Hematopoietic multipotent progenitor cell treated with erythropoietin and hydrocortisone succinate and interleukin-3 and kit ligand, for 6 days (in vitro differentiated cells): ENCODE measurements at places on chromosomes 2 and 18.

DNA sequence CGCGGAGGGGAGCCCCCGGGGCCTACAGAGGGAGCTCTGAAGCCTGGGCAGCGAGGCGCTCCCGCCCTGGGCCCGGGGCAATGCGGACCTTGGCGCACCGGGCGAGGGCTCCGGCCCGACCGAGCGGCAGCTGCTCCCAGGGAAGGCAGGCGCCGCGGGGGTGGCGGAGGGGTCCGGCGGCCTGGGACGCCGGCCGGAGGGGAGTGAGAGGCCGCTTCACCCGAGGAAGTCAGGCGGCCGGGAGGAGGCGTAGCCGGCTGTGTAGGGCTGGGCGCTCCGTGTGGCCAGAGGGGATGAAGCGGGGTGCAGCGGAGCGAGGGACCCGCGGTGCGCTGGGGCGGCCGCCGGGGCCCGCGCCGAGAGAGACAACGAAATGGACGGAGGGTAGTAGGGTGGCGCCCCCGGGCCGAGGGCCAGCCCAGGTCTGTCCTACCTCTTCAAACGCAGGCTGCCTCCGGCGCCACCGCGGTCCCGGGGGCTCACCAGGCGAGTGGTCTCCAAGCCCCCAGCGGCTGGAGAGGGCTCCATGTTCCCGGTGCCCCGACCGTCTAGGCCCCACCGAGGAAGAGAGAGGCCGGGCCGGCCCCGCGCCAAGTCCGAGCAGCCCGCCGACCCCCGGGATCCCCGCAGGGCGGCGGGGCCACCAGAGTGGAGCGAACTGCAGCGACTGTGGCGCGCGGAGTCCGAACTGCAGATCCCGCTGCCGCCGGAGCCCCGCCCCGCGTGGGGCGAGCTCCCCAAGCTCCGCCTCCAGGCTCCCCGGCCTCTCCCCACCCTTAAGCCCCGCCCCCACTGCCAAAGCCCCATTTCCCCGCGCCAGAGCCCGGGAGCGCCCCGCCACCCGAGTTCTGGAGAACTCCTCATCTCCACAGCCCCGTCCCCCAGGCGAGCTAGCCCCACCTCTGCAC lies at the start of gene SLC30A3:
TSS of gene SLC30A3 (minus strand) at position 669 of the 908 bp plus-strand sequence. CDS start at position 528, 141 bp downstream.
- peak; percentile 85 for DNase-seq

GRCh38 chr2:217790195-217790594 lies 212.6 kb downstream of the TNS1 start:
- DNase-seq, result peak; percentile 53

- DNase-seq, result no peak
Observed at GRCh38 chr2:216606551-216607276, 26.5 kb upstream of the IGFBP2 start.

DNA sequence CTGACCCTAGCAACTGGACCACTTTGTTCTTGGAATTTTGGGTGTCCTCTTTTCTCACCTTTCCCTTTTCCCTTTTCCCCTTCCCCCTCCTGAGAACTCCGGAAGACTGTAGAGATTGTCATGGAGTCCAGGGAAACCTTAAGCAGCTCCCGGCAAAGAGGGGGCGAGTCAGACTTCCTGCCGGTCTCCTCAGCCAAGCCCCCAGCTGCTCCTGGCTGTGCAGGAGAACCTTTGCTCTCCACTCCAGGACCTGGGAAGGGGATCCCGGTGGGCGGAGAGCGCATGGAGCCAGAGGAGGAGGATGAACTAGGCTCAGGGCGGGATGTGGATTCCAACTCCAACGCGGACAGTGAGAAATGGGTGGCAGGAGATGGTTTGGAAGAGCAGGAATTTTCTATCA lies 20.5 kb downstream of the SETBP1 start:
- no peak for DNase-seq

DNA sequence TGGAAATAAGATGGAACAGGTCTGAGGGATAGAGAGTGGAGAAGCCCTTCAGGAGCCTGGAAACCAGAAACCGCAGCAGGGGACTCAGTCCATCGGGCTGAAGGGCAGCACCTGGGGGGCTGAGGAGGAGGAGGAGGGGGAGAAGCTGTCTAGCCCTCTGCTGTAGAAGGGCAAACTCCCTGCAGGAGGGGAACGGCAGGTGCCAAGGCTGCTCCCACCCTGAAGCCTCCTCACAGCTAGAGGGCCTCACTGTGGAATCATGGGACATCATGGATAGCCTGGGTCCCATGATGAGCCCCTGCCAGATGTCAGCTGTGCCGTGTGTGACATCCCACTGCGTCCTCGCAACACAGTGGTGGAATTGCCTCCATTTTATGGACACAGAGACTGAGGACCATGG lies 435 bp downstream of the MYO7B start:
- no peak for DNase-seq

- no peak for DNase-seq
Observed at GRCh38 chr18:74784752-74785151, 187.1 kb downstream of the ZNF407 start.

- DNase-seq, result no peak
Observed at GRCh38 chr18:62388855-62389760, 64.0 kb downstream of the TNFRSF11A start.

- no peak for DNase-seq
Observed at GRCh38 chr2:241532733-241533601, 24.6 kb upstream of the STK25 start.

GRCh38 chr2:146721486-146721885 lies 1123.3 kb upstream of the ACVR2A start:
- DNase-seq, result no peak

- no peak for DNase-seq
Observed at GRCh38 chr2:144996225-144996795, 476.4 kb upstream of the ZEB2 start.

DNA sequence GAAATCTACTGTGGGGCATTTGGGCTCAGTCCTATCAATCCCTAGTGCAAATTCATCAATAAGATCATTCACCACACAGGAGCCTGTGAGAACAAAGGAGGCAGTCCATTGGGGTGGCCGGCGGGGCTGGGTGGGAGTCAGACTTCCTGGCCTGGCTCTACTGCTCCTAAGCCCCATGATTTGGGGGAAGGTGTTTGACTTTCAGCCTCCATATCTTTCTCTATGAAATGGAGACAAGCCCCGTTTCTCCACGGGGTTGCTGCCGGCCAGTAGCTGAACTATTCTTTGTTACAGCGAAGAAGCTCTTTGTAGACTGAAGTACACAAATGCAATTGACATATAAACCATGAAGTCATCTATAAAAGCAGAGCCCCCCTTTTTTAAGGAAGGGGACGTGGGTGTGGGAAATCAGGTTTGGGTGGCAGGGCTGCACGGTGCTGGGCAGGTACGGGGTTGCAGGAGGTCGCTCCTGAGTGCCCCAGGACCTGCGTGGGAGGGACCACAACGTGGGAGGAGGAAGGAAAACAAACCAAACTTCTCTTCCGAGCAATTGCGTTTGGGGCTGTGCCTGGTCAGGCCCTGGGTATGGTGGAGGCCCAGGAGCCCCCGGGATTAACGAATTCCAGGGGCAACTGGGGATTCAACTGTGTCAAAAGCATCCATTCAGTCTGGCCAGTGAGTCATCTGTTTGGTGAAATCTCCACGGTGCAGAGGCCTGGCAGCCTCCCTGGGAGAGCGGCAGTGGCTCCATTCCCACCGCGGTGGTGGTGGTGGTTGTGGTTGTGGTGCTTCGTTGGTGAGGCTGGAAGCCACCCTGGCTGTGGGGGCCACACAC lies 18.2 kb downstream of the FBLN7 start:
- DNase-seq, result no peak

GRCh38 chr2:129301431-129301913 lies 678.0 kb upstream of the RAB6C start:
- no peak for DNase-seq
